ENCODE measurements at places on chromosomes 1 and 21.

DNA sequence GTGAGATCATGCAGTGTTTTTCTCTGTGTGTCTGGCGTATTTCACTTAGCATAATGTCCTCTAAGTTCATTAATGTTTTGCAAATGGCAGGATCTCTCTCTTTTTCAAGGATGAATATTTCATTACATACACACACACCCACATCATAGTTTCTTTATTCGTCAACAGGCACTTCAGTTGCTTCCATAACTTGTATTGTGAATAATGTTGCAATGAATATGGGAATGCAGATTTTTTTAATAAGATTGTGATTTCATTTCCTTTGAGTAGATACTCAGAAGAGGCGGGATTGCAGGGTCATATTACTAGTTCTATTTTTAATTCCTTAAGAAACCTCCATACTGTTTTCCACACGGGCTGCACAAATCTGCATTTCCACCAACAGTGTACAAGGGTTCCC, 134.0 kb downstream of the CLEC20A start:
- DNase-seq, result no peak

DNA sequence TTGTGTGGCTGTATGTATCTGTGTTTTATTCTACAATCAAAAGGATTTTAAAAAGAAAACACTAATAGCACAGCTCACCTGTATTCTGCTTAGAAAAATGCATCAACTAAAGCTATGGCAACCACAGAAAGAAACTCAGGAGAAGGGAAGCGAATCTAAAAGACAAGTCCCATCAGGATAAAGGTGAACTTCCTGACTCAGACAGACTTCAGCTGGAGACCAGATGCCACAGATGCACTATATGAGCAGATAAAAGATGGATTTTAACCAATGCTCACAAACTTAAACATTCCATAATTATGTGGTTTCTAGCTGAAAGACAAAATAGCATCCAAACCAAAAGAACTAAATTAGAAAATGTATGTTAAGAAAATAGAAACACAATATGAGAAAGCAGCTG, 231.0 kb downstream of the RERE start:
- DNase-seq, result no peak

DNA sequence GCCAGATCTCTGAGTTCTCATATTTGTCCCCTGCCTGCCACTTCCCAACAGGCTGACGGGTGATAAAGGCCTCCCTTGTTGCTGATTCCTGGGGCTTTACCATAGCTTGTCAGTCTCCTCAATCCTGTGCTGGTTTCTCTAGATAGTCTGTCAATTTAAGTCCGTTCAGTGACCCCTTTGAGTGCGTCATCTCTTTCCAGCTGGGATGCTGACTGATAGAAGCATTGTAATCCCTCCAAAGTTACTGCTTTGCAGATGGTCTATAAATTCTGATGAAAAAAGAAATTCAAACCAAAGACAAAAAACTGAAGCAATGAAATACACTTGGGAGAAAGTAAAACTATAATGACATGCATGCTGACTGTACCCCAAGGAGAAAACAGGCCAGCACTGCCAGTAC, 28.3 kb downstream of the RHOU start:
- no peak for DNase-seq

GRCh38 chr1:226034482-226034881, 28.0 kb upstream of the H3-3A start:
- DNase-seq, result peak; percentile 57

DNA sequence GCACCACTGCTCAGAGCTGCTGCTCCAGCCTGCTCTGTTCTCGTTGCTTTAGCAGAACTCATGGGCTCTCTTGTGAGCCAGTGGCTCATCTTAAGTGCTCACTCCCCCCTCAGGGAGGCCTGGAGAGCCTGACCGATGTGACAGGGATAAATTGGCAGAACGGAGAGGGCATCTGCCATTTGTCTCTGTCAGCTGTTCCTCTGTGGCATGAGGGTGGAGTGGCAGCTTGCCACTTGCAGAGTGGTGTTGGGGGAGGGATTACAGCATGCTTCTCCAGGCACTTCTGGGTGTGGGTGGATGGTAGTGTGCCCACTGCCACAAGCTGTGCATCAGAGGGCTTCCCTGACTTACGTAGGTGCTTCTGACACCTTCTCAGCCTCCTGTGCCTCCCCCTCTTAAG, 229.5 kb downstream of the PAPPA2 start:
- DNase-seq, result no peak

GRCh38 chr1:17441265-17441992, 2.0 kb upstream of the RCC2 start:
- DNase-seq, result no peak

GRCh38 chr1:207393610-207394009, 60.5 kb upstream of the CR2 start:
- DNase-seq, result no peak

DNA sequence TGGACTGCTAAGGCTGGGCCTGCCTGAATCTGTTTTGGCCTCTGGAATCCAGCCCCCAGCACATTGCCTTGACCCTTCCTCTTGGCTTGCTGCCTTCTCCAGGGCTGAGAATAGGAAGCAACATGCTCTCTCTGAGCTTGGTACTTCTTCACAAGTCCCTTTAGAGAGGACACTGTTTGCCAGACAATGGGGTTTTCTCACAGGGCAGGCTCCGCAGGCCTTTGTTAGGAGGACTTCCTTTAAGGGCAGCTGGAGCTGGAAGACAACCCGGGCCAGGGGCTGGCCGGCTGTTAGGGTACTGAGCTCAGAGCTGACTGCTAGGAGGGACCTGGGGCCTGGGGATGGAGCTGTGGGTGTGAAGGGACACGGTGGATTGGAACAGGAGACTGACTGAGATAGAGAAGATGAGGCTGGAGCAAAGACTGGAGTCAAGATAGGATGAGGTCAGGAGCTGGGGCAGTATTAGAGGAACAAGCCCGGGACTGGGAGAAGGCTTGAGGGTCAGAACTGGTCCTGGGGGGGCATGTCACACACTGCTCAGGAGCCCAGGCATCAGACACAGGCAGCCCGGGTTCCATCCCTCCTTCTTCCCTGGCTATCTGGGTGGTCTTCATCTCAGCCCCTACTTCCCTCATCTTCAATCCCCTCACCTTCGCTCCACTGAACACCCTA, 5.4 kb upstream of the ALPL start:
- no peak for DNase-seq

GRCh38 chr21:16283516-16283915, 553.7 kb downstream of the USP25 start:
- DNase-seq, result no peak

DNA sequence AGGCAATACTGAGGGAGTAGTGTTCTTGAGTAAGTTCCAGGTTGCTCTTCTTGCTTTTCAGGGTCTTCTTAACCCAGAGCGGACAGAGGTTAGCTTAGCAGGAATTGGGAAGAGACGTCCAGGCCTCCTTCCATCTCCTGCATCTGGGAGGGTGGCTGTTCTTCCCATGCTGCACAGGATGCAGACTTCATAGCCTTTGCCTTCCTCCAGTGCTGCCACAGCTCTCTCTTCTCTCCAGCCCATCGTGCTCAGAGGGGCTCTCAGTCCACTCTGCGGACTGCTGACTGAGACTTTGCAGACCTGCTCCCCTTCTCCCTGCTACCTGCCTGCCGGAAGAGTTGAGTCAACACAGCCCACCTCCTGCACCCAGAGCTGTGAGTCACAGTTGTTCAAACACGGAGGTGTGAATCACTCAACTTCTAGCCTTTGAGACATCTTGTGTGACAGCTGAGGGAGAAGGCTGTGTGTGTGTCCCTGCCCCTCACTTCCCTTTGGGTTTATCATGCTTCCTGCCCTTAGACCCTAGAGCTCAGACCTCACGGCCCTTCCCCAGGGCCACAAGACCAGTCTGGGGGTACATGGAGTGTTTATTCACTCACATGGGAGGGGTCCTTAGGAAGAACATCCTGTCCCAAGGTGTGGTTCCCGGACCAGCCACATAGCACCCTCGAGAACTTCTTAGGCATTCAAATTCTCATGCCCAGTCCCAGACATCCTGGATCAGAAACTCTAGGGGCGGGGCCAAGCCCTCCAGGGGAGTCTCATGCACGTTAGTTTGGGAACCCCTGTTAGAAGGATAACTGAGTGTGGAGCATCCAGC, 158.3 kb upstream of the CACNA1E start:
- no peak for DNase-seq

DNA sequence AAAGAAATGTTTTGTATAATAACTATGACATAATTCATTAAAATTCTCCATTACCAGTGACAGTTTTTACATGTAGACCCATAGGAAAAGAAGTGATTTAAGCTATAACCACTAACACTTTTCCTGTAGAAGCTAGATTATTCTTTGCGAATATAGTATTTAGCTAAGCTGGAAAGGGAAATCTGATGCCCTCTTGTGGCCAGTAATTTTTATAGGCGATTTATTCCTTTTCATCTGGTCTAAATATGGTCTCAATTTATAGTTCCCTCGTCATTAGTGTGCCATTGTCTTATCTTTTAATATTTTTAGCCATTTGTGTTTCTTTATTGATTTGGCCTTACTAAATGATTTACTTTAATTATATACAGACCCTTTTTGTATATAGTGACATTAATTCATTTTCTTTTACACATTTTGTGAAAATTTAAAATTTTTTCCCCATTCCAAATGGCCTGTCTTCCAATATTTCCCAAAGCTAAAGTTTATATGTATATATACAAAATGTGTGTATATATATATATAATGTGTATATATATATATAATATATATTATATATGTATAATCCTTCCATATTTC, 26.7 kb downstream of the BTG3 start:
- DNase-seq, result no peak

GRCh38 chr21:15872236-15872635, 142.5 kb downstream of the USP25 start:
- DNase-seq, result no peak

DNA sequence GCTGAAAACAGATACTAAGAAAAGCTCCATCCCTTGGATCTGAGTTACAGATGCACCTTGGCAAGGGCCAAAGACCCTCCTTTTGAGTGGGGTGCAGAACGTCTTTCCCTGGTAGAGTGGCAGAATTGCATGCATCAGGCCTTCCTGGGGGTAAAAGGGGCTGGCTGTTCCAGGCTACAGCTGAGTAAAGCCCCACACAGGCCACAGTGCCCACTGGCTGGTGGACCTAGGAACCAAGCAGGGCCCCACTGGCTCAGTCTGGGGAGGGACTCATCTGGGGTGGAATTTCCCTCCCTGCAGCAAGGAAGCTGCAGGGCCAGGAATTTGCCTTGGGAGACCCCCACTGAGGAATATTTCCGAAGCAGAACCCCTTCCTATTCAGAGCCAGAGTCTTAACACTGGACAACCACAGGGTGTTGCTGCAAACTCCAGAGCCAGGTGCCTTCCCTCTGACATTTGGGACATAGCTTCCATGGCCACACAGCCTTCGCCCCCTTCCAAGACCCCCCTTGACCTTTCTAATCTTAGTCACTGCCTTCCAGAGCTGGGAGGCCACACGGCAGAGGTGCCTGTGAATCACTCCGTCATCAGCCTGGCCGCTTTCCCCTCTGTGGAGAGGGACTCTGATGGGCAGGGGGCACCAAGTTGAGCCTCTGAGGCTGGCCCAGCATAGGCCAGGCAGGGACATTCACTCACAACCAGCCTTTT, 52.5 kb downstream of the LACTBL1 start:
- no peak for DNase-seq

Data from esophagus squamous epithelium (tissue), 5 donors.